ENCODE measurements at places on chromosomes 3 and 15.

GRCh38 chr15:83378921-83379578 lies 68.1 kb upstream of the SH3GL3 start:
- peak; percentile 63 for DNase-seq

DNA sequence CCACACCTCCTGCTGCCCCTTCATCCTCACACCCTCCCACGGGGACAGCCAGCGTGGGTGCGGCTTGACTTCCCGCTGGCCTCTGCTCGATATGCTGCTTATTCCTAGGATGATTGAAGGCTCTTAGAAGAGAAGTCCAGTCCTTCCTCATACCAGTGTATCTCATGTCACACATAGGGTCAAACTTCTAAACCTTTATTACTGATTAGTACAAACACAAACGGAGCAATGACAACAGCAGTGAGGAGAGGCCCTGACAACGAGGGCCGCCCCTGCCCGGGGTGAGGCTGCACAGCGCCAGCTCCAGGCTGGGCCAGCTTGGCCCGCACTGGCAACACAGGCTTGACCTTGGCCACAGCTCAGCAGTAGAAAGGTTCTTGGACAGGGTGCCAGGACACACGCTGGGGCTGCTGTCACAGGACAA lies 3.7 kb downstream of the CIB1 start:
- peak; percentile 67 for DNase-seq

DNA sequence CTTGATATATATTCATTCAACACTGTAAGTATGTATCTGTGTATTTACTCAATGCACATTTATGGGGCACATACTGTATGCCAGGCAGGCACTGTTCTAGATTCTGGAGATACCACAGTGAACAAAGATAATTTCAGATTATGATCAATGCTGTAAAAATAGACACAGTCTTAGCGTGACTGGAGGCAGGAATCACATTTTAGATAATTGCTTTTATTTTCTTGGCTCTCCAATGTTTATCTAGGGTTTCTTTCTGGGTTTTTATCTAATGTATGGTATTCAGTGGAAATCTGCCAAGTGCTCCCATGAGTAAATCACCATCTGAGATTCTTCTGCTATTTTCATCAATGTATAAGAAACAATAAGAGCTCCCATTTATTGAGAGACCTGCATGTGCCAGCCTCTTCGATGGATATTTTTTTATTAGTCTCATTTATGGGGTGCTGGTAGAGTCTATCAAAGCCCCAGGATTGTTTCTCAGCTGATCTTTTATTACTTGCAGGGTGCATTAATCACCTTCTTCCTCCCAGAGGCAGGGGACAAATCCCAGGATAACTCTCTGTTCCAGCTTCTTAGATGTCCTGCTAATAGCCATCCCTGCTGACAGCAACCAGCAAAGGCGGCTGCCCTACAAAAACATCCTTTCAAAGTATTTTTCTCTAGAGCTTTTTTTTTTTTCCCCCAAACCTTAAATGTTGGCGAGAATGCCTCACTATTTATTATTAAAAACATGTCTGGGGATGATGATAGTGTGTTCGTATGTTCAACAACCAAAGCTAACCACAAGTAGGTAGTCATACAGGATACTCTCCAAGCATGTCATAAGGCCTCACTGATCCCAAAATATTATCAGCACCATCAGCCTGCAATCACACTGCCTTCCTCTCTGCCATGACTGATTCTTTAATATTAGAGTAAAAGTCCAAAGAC lies 331.0 kb upstream of the RASGRP1 start:
- peak; percentile 65 for DNase-seq

DNA sequence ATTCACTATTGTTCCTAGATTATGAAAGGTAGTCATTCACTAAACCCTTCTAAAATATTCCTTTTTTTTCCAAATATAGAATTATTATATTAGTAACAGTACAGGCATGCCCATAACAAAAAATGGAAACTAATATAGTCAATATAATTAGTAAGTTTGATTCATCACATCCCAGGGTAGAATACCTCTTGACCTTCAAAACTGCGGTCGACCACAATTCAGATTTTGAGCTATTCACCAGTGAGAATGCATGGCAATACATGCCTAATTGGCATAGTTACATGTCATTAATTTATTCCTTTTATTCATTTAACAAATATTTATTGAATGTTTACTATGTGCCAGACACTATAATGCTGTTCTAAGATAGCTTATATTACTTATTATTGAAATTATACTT lies 98.0 kb downstream of the CHL1 start:
- no peak for DNase-seq

DNA sequence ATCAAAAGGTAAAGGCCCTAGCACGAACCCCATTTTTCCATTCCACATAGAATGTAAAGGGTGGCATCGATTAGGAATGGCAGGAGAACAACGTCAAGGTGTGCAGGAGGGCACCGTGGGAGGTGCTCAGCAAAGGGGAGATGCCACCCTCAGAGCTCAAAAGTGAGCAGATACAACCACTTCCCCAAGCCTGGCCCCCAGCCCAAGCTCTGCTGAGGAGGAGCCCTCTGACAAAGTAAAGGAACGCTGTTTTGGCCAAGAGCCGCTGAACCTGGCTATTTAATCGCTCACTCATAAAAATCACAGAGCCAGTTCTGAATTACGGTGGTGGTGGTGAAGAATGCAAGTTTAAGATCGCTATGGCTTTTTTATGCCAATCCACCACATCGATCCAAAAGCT lies 12.4 kb downstream of the GNB5 start:
- no peak for DNase-seq

DNA sequence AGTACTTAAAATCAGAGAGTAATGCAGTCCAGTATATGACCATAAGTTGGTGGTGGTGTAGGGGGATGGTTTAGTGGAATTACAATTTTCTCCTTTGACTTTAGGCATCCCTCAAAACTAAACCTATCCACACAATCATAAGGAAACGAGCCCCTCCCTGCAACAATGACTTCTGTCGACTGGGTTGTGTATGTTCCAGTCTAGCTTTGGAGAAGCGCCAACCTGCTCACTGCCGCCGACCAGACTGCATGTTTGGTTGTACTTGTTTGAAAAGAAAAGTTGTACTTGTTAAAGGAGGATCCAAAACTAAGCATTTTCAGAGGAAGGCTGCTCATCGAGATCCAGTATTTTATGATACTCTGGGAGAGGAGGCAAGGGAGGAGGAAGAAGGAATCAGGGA lies 52.8 kb downstream of the MGA start:
- DNase-seq = no peak

DNA sequence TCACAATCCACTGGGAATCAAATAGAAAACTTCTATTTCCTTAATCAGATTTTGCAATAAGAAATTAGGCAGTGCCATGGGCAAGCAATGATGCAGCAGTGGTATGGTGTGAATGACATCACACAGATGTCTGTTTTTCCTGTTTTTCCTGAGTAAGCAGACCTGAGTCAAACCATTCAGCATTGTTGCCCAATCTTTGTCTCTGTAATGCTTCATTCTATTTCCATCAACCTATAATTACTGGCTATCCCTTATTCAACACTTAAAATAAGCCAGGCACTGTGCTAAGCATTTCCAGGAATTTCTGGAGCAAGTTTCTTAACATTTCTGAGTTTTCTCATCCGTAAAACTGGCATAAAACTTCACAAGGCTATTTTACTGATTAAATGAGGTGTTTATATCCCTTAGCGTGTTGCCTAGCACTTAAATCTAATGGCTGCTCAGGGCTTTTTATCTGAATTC lies 11.3 kb upstream of the OXSR1 start:
- DNase-seq = peak; percentile 85
